Pulmonary artery endothelial cell (primary cell): ENCODE measurements at places on chromosomes 11 and 22. TPM values are rescaled to one million over a fixed set of nuclear protein-coding genes. Genes with fewer than 3 reads are reported as not detected.

The ARHGAP42 gene
- 0.46 and 1.0 TPM in 2 replicates for total RNA-seq

The C11orf87 gene
- total RNA-seq, result not detected in 2 replicates

The ZP1 gene
- not detected in 2 replicates for total RNA-seq

The RBM14 gene
- total RNA-seq, result 23.2 and 43.6 TPM in 2 replicates

The SCT gene
- not detected in 2 replicates for total RNA-seq

The IGSF9B gene
- total RNA-seq, result under 0.01 and 0.07 TPM in 2 replicates

The MFRP gene
- total RNA-seq, result not detected in 2 replicates

The GTPBP1 gene
- total RNA-seq, result 26.4 and 33.3 TPM in 2 replicates

- no peak for DNase-seq
Observed at GRCh38 chr11:92342034-92342720, 117.6 kb downstream of the FAT3 start.

GRCh38 chr11:130246738-130247137, 68.0 kb downstream of the ZBTB44 start:
- DNase-seq, result no peak

DNA sequence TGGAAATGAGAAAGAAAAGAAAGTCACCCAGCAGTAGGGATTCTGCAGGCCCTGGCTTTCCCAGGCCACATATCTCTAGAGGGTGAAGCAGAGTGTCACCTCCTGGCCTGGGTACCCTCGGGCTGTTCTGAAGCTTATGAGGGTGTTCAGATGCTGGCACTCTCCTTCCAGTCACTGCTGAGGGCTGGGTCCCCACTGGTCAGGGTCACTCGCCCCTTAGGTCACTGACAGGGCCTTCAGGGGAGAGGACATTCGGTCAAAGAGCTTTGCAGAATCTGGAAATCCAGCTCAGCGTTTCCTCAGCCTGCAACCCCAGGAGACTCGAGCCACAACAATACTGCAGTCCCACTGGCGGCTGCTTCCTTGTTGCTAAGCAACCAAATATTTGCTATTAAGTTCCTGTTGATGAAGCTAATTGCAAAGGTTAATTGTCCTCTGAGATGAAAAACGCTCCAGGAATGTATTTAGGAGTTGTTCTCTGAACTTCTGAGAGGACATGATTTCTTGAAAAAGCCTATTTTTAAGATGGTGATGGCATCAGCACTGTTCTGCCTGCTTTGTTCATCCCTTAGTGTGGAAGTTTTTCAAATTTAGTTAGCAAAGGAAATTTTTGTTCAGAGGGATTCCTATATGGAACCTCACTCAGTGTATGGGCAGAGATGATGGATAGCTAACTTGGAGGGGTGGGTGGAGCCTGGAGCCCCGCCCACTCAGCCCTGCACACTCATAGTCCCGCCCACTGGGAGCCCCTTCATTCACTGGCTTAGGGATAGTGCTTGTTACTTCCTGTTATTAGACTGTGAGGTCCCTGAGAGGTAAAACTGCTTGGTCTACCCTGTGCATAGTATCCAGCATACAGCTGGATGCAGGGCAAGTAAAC, 109.2 kb downstream of the CSNK2A3 start:
- no peak for DNase-seq

DNA sequence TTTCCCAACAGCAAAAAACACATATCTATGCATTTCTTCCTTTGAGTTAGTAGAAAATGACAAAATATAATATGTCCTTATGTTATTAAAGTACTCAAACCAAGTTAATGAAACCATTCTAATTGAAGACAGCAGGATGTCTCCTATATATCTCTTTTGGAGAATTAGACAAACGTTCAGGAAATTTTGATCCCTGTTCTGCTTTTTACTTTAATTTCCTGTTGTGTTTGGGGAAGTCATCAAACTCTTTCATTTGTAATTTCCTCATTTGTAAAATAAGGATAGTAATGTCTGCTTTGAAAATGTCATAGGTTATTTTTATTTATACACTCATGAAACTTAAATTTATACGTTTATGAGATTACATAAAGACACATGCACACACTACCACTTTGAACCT, 281.8 kb upstream of the ANO5 start:
- DNase-seq, result no peak

GRCh38 chr11:114025329-114025907, 34.1 kb upstream of the ZBTB16 start:
- DNase-seq, result no peak

DNA sequence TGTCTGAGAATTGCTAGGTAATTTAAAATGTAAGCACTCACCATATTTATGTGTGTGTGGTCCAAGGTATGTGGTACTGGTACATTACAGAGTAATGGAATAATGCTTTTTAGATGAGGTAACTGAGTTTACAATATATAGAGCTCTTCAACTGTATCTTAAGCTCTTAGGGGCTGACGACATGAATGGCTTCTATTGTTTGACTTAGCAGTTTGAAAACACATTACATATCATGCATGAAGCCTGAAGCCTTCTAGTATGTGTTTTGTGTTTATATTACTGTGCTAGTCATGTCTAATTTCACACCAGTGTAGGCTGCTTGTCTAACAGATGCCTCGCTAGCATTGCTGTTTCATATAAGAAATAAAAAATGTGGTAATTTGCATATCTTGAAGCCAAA, 37.2 kb downstream of the GAS2 start:
- no peak for DNase-seq

DNA sequence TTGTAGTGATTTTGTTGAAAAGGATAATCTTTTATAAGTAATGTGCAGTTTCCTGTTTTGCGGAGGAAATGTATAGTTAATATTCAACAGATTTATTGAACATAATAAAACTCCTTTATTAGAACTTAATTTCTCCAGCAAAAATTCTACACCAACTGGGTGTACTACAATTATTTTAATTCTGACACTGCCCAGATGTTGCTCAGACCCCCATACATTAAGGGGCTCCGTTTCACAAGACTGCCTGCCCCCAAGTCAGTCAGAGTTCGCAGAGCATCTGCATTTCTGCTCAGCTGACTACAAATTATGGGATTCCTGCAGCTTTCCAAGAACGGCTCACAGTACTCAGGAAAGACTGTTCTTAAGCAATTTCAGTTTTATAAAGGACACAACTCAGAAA, 6.2 kb downstream of the CEP57 start:
- DNase-seq, result no peak

DNA sequence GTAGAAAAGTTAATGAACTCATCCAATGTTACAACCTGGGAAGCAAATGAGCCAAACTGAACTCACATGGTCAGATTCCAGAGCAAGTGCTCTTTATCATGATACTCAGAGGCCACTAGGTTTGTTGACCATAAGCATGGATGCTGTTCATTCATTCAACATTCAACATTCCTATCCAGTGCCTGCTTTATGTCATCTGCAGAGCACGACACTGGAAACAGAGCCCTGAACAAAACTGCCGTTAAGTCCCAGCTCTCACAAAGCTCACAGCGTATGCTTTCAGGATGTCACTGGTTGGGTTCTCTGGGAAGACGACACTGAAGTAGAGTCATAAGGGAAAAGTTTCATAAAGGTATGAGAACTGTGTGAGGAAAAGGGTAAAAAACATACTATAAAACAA, 105.8 kb upstream of the TRIM77 start:
- DNase-seq, result no peak

DNA sequence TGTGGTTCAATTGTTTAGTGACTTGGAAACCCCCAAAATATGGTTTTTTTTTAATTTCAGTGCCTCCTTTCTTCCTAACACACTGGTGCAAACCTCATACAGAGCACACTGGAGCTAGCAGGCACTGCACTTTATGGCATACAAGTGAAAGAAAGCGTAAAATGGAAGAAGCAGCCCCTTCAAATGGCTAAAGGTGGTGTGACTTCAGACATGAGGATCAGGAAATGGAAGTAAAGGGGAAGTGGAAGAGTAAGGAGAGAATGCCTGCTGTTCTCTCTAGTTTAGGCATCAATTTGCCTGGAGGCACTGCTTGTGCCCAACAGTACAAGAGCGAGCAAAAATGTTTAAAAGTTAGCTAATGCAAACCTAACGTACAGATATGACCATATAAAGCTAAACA, 5.7 kb downstream of the RSF1 start:
- DNase-seq, result no peak

DNA sequence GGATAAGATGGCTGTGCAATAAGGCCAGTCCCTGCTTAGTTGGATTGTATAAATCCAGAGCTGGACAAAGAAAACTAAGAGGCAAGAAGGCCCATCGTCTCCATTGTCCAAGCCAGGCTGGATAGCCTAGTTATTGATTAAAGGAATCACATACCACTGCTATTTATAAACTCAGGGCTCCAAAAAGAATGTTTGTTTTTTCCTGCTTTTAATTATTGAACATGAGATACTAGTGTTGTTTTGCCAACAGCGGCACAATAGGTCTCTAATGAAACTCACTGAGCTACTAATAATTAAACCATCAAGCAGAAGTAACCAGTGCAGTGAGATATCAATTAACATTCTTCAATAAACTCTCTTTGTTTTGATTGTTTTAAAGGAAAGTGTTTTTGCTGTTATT, 259.7 kb downstream of the INSC start:
- no peak for DNase-seq

DNA sequence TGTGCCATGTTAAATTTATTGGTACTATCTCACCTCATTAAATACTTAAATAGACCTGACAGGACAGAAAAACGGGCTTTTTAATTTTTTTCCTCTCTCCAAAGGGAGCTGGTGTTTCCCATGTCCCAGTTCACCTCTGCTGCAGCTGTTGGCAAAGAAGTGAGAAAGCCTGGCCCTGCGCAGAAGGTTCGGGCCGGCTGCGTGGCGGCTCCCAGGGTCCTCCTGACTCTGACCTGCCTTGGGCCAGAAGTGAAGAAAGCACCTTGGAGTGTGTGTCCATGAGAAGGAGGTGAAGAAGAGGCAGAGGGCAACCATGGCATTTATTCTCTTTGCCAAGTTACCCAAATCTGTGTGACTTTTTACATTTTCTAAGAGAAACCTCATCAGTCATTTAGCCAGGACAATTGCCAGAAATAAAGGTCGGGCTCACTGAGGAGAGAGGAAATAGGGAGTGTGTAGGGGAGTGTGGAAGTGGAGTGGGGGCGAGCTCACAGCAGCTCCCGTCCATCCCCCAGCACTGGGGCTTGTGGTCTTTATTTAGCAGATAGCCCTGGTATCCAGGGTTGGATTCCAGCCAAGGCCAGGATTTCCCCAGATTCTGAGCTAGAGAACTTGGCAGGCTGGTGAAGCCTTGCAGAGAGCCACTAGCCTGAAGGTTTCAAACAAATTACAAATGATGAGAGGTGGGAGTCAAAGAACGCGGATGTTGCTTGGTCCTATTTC, 102.4 kb upstream of the CADM1 start:
- DNase-seq, result no peak

GRCh38 chr22:45775569-45776312, 104.1 kb downstream of the ATXN10 start:
- no peak for DNase-seq

GRCh38 chr11:109247071-109247470, 174.9 kb upstream of the C11orf87 start:
- no peak for DNase-seq

GRCh38 chr11:80194016-80194415, 753.2 kb upstream of the TENM4 start:
- DNase-seq, result no peak

GRCh38 chr22:42855211-42855610, 1.9 kb downstream of the ARFGAP3 start:
- no peak for DNase-seq

GRCh38 chr11:32343325-32344008, 91.9 kb downstream of the WT1 start:
- DNase-seq, result no peak

GRCh38 chr11:13208921-13209320, 68.7 kb upstream of the BMAL1 start:
- no peak for DNase-seq

GRCh38 chr11:72393303-72393702, 41.0 kb downstream of the CLPB start:
- no peak for DNase-seq

GRCh38 chr22:43540529-43540923, 128.7 kb downstream of the MPPED1 start:
- DNase-seq, result no peak

GRCh38 chr22:26398741-26399153, 30.3 kb upstream of the ASPHD2 start:
- peak; percentile 40 for DNase-seq
